ENCODE measurements at places on chromosomes 4 and X.

GRCh38 chrX:17553469-17553868 lies 178.5 kb downstream of the NHS start:
- no peak for DNase-seq

DNA sequence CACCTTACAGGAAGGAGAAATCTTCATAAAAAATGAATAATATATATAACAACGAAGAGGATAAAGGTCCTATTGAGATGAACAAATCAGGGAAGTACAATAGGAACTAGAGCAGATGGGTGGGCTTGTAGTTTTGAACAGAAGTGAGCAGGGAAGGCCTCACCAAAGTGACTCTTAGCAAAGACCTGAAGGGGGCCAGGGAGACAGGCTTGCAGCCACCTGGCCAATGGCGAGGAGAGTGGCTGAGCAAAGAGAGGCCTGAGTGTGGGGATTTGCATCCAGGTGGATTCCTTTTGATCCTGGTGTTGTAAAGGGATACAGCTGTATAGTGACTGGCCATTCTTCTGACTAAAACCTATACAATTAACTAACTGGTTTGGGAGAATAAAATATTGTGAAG lies 354.1 kb downstream of the CAMK2D start:
- no peak for DNase-seq

- no peak for DNase-seq
Measured at GRCh38 chr4:140152751-140153418, 1.1 kb downstream of the MAML3 start.

DNA sequence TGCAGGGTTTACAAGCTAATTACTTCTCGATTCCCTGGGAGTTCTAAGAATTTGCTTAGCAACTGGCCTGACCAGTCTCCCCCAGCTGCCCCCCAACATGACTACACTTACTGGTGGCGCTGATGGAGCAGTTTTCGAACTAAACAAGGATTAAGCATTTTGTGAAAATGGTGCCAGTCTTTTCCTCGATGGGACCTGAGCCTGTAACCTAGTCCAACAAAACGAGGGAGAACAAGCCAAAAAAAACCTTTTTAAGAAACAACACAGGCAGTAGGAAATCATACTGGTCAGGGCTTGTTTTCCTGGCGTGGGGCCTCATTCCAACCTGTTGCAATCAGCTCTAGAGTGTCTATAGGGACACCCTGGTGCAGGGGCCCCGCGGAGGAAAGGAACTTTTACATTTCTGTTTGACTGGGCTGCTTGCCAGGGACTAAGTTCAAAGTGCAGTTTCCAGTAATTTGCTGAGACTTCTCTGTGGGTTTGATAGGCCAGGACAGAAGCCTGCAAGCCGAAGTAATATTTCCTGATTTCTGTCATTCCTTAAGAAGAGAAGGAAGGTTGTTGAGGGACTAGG lies 158.7 kb downstream of the SPRY1 start:
- DNase-seq = no peak

DNA sequence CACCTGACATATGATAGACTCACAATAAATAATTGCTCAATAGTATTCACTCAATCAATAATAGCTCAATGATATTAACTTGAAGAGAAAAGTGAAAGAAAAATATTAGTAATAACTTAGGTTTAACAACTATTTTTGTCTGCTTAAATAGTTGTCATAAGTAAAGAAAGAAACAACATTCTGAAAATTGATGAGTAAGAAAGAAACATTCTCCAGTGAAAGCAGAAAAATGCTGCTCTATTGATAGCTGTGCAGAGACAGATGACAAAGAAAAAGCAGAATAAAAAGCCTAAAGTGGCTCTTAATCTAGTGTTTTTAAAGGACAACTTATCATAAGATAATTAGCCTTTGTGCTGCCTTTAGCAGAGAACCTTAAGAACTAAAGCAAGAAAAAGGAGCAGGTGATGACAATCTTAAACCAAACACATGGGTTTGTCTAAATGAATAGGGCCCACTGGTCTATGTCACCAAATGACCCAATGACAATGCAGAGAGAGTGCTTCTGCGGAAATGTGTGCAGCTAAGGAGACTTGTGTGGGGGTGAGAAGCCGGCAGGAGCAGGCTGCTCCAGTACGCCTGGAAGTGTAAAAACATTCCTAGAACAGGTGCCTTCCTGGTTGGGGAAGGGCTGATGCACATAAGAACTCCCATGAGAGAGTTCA lies 13.2 kb downstream of the HS3ST1 start:
- no peak for DNase-seq
